Aorta (tissue), 5 donors: ENCODE measurements at places on chromosomes 2 and 18. TPM values are rescaled to one million over a fixed set of nuclear protein-coding genes. Genes with fewer than 3 reads are reported as not detected.

Gene KRCC1
- total RNA-seq: 24.4 TPM

Gene APCDD1
- 7.6 TPM for total RNA-seq

GRCh38 chr2:62216616-62217015, 20.7 kb downstream of the B3GNT2 start:
- no peak for DNase-seq

DNA sequence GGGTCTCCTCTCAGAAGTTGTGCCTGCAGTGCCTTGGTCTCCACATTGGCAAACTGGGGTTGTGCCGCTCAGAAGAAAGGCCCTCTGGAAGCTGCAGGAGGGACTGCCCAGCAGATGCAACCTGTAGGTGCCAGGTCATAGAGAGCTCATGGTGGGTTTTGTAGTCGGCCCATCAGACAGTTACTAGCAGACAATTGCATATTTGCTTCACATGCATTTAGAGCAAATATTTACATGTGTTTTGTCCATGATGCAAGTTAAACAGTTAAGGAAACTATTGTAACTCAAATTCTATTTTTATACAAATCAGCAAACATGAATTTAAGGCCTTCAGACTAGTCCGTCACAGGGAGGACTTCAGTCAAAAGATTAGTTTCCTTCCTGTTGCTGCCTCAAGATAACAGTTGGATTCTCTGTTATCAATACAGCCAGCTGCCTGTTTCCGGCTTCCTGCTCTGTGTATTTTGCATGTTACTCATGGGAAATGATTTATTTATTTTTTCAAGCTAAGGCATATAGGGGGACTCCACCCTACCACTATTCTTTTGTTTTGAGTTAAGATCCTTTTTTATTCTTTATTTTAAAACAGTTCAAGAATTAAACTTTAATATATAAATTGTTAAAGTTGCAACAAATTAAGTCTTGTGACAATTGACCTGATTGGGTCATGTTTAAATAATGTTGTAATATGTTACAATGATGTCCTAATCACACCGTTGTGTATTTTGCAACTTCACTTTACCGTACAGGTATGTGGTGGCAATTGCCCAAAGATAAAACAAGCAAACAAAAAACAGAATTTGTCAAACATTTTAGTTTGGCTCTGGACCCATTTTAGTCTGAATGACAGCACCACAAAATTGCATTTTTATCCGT, 133.5 kb downstream of the SPTBN1 start:
- DNase-seq: no peak

DNA sequence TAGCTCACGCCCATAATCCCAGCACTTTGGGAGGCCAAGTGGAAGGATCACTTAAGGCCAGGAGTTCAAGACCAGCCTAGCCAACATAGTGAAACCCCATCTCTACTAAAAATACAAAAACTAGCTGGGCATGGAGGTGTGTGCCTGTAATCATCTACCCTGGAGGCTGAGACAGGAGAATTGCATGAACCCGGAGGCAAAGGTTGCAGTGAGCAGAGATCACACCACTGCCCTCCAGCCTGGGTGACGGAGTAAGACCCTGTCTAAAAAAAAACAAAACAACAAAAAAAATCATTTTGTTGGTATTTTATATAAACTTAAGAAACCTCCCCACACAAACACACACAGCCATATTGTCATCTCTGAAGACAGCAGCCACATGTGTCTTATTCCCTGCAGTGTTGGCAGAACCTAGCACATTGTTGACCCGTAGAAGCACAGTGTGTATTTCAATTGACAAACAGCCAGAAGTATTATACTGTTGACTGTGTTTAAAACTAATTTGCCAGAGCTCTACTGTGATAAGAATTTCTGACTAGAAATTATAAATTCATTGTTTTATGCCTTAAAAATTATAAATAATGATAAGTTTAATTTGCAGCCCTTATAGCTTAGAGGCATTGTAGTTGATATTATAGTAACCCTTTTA, 68.1 kb downstream of the DNAJC10 start:
- DNase-seq: no peak

DNA sequence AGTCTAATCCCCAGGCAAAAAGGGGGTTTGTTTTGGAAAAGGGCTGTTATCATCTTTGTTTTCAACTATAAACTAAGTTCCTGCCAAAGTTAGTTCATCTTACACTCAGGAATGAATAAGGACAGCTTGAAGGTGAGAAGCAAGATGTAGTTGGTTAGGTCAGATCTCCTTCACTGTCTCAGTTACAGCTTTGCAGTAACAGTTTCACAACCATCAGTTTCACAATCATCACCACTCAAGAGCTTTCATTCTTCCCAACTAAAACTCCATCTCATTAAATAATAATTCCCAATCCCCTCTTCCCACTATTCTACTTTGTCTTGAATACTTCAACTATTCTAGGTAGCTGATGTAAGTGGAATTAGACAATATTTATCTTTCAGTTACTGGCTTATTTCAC, 200.9 kb downstream of the NYAP2 start:
- DNase-seq: no peak

DNA sequence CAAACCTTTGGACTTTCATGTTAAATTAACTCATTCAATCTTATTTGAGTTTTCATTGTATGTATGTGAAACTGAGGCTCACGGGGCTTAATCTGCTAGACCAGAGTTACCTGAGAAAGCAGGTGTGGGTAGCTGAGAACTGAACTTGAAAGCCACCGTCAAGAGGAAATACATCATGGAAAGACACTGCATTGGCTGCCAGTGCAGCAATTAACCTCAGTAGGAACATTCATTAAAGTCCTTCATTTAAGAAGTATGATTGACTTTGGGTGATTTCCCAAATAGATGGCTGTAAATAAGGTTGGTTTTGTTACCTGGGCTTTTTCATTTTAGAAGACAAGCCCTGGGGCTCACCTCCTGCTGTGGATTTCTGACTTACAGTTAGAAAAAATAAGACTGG, 36.5 kb upstream of the MGAT5 start:
- DNase-seq: no peak

Gene PLGLB1
- total RNA-seq: 2.0 TPM

Gene CIDEA
- 0.57 TPM for total RNA-seq

Gene MAIP1
- total RNA-seq: 9.9 TPM

DNA sequence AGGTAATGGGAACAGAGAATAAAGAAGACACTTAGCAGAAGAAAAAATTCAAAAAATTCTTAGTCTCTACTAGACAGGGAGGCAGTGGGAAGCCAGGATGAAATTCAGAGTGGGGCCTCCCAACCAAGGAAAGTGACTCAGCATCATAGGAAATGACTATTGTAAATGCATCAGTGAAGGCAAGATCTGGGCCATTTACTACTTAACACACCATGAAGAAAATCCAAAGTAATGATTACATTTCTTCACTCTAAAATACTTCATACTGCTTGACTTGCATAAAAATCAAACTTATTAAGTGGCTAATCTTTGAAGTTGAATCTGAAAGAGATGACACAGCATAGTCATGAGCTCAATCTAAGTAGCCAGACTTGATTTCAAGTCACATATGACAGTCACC, 405.8 kb upstream of the SLC39A10 start:
- no peak for DNase-seq

DNA sequence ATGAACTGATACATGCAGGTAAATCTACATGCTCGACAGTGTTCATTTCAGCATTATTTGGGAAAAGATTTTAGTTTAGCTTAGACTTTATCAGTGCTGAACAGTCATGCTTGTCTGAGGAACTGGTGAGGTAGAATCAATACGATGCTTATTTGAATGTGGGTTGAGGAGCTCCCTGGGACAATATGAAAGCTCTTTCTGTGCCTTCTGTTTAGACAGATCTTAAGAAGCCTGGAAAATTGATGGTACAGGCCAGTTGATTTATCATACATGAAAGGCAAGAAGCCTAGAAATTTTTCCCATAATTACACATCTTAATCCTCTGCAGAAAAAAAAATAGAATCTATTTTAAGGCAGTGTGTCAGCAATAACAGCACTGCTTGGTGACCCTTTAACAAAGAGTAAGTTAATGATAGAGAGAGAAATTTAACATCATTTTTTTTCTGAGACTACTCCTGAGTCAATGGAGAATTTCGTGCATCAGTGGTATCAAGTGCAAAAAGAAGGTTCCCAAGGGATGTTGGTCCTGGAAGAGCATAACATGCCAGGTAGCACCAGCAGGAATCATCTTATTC, 252.2 kb upstream of the CDH20 start:
- no peak for DNase-seq

Gene TDRD15
- total RNA-seq: 0.15 TPM

Gene PRSS56
- total RNA-seq: not detected

- no peak for DNase-seq
Measured at GRCh38 chr2:156779416-156780120, 343.4 kb downstream of the GPD2 start.

DNA sequence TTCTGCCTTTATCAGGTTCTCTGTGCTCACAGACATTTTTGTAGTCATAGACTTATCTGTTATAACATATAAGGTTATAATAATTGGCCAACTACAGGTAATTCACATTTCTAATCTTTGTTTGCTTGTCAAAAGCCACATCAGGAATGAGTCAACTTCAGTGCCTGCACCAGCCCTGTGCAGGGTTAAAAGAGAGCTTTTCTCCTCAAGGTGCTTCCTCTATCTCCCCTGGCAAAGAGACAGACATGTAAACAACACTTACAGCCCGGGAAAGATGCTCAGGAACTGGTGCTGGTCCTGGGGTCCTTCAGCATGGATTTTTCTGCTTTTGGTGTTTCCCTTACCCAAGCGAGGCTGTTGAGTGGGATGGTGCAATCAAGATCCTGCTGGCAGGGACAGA, 7.7 kb upstream of the EHD3 start:
- no peak for DNase-seq

Gene TTC27
- 16.2 TPM for total RNA-seq

Gene FAM110C
- total RNA-seq: 3.3 TPM

Gene NBAS
- total RNA-seq: 37.0 TPM

- no peak for DNase-seq
Measured at GRCh38 chr2:201347138-201347537, 10.0 kb downstream of the FLACC1 start.

DNA sequence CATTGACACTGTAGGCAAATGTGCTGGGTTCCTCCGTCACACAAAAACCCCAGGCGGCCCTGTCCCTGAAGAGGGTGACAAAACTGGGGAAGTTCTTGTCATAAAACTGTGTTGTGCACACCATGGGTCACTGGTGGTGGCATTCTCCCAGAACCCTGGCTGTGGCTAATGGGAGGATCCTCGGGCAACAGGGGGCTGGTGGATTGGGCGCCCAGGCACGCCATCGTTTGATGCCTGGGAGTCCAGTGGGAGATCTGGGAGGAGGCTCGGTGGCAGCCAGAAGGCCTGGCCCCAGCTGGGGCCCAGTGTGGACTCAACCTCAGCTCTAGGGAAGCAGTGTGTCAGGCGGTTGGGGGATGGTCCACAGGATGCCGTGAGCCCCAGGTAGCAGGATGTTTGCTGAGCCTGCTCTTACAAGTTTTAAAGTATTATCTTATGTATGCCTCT, 140.7 kb downstream of the ACOXL start:
- no peak for DNase-seq

Gene GALNT3
- 2.4 TPM for total RNA-seq

- DNase-seq: no peak
Measured at GRCh38 chr18:9416563-9417072, 58.7 kb upstream of the RALBP1 start.

DNA sequence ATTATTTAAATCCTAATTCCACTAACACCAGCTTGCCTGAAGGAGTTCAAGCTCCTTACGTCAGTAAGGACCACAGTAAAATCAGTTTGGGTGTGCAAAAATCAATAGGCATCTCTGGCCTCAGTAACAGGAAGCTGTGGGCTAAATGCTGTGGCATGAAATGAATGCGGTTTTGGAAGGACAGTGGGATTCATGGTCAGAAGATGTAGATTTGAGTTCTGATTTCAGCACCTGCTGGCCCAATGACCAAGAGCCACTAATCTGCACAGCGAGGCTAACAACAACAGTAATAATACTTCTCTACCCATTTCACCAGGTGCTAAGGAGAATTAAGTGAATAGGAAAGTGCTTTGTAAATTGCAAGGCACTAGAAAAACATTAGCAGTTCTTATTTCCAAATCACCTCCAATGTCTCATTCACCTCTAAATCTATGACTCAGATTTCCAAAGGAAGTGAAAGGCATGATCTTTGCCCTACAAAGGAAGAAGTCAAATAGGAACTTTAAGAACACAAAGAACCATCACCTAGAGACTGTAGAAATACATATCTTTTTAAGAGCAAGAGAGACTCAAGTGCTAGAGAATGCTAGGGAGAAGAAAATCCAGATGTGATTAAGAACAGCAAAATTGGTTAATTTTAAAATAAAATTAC, 172.6 kb downstream of the ANKRD44 start:
- no peak for DNase-seq

DNA sequence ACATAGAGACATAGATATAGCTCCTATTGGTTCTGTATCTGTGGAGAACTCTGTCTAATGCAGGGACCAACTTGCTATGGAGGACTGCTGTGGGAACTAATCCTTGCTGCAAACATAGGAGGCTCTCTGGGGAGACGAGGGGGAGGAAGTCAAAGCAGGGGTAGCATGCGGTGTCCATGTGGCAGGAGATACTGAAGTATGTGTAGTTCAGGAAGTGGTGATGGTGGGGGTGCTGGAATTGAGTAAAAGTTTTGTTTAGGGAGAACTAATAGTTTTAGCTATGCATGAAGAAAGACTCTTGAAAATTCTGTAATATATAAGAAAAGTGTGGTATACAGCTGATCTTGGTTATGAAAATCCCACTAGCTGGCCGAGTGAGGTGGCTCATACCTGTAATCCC, 62.0 kb downstream of the ANKRD44 start:
- DNase-seq: peak; percentile 53

DNA sequence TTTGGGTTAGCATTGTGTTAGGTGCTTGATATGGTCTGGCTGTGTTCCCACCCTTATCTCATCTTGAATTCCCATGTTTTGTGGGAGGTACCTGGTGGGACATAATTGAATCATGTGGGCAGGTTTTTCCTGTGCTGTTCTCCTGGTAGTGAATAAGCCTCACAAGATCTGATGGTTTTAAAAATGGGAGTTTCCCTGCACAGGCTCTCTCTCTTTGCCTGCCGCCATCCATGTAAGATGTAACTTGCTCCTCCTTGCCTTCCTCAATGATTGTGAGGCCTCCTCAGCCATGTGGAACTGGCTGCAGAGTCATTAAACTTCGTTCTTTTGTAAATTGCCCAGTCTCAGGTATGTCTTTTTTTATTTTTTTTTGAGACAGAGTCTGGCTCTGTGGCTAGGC, 2.8 kb downstream of the MSH2 start:
- no peak for DNase-seq

- DNase-seq: no peak
Measured at GRCh38 chr2:198890490-198890889, 567.2 kb downstream of the SATB2 start.

Gene AFF3
- total RNA-seq: 10.6 TPM

Gene PROM2
- 1.4 TPM for total RNA-seq

Gene ANKRD30B
- total RNA-seq: not detected

- DNase-seq: no peak
Measured at GRCh38 chr2:136057802-136058140, 60.2 kb downstream of the CXCR4 start.

Gene CCDC150
- 3.3 TPM for total RNA-seq

GRCh38 chr18:56162311-56163265, 475.8 kb downstream of the TXNL1 start:
- DNase-seq: no peak
